ENCODE measurements at places on chromosomes 5 and 9.

DNA sequence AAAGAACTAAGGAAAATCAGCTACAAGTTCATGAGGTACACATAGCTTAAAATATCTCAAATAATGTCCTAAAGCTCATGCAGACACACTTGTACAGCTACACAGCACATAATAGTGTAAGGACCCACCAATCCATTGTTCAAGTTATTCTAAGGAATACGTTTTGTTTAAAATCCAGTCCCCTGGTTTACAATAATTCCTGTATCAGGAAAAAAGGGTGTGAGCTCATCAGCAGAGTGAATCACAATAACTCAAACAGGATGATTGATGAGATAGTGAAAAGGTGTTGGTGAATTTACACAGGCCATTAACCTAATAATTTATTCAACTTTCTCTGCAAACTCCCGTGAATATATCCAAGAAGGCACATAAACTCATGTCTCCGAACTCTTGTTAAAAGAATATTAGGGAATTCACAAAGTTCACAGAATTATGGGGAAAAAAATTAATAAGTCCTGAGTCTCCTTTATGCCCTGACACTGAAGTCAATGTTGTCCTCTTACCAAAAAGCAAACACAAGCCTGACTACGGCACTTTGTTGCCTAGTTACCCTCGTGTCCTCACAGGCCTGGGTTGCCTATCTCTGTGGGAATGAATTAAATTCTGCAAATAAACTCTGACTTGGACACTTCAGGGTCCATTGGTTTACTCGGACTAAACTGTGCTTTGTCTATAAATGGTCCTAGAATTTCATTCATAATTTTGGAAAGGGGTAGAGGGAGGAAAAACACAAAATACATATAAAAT, 142.8 kb upstream of the PDE4D start:
- no peak for DNase-seq

- no peak for DNase-seq
Measured at GRCh38 chr5:84119252-84119651, 265.4 kb downstream of the EDIL3 start.

GRCh38 chr5:143056792-143057579, 286.8 kb downstream of the ARHGAP26 start:
- no peak for DNase-seq

- DNase-seq, result no peak
Measured at GRCh38 chr5:138544181-138545134, 1.4 kb upstream of the ETF1 start.

- no peak for DNase-seq
Measured at GRCh38 chr9:73146111-73146815, 5.4 kb upstream of the ANXA1 start.

DNA sequence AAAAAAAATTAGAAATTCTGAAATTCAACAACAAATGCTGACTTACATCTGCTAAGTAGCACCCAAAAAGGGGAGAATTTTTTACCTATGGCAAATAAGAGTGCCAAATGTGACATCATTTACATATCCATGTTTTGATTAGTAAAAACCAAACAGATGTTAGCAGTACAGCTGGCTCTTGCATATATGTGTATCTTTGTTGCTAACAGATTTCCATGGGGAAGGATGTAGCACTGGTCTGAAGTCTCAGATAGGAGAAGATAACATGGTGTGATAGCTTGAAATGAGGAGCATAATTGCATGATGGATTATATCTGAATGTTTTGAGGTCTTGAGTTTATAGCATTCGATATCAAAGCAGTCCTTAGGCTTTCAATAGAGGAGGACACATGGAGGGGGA, 17.5 kb downstream of the PIK3R1 start:
- no peak for DNase-seq

GRCh38 chr5:45521067-45521466, 175.1 kb downstream of the HCN1 start:
- no peak for DNase-seq

DNA sequence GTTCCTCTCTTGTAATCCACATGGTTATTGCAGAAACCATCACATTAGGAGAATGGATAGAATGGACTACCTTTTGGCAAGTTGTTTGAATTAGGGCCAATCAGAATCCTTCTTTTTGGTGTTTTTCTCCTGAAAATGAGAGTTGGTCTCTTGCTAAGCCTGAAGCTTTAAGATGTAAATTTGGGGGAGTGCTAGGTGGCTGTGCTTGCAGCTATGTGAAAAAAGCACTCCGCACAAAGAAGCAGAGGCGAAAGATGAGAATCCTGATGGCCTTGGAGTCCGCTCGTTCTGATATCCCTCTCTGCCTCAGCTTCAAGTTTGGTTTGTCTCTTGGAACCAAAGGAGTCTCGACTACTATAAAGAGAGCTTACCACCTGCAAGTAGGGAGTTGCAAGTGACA, 63.6 kb downstream of the INIP start:
- no peak for DNase-seq

DNA sequence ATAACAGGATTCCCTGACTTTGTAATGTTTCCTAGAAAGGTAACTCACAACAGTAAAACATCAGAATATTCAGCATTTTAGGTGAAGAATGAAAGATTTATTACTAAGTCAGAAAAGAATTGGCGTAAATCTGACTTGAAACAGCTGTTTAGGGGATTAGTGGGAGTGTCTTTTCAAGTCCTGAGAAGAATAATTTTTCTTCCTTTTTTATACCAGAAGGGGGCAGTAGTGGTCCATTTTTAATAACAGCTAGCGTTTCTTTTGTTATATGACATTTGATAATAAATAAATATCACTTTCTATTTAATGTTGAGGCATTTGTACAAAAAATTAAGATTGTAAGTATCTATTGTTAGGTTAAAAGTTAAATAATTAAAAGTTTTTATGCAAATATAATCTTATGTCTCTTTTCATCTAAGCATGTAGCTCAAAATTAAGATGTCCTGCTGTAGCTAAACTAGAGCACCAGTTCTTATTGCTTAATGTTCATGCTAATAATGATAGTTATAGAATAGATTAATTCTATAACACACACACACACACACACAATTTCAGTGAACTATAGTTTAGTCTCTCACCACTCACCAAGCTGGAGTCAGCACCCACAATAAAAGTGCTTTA, 258.7 kb upstream of the ARRDC3 start:
- DNase-seq, result no peak

GRCh38 chr5:141298376-141298775, 5.5 kb downstream of the SLC25A2 start:
- DNase-seq, result no peak

- no peak for DNase-seq
Measured at GRCh38 chr5:164361986-164362385, 856.6 kb downstream of the MAT2B start.

- DNase-seq, result no peak
Measured at GRCh38 chr5:97528941-97529340, 345.9 kb upstream of the RIOK2 start.

GRCh38 chr5:71830681-71831539, 111.8 kb downstream of the CARTPT start:
- no peak for DNase-seq

GRCh38 chr5:14245132-14245925, 102.2 kb downstream of the TRIO start:
- DNase-seq, result no peak

GRCh38 chr9:16320338-16320902, 550.0 kb downstream of the BNC2 start:
- DNase-seq, result no peak

GRCh38 chr5:91061946-91062562, 321.1 kb downstream of the ARRDC3 start:
- no peak for DNase-seq

DNA sequence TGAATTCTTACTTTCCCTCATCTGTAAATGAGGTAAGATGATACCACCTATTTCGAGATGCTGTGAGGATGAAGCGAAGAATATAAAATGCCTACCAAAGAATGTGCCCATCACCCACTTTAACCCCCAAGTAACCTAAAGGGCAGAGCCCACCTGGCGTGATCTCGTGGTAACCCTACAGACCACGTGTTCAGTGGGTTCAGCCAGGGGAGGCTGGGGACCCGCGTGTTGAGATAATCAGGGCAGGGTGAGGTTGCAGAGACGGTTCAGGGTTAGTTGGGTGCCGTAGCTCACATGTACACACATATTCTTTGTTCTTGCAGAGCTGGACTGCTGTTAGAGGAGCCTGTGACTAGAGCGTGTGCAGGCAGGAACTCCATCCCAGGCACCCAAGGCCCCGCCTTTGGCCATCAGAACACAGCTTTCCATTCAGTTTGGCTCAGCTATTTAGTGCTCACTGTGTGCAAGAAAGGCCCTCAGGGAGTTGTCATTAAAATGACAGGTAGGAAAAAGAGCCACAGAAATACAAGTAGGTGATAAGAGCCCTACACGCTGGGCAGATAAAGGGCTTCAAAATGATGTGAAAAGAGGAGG, 56.5 kb upstream of the HAND1 start:
- no peak for DNase-seq

DNA sequence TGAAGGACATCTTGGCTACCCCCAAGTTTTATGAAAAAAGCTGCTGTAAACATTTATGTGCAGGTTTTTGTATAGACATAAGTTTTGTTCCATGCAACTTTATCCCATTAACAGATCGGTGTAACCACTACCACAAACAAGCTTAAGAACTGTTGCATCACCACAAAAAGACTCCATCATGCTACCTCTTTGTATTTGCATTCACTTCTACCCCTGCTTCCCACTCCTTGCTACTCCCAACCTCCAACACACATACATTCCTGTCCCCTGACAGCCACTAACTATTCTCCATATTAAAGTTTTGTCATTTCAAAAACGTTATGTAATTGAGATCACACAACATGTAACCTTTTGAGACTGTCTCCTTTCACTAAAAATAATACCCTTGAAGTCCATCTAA, 57.8 kb upstream of the LHFPL2 start:
- DNase-seq, result no peak

DNA sequence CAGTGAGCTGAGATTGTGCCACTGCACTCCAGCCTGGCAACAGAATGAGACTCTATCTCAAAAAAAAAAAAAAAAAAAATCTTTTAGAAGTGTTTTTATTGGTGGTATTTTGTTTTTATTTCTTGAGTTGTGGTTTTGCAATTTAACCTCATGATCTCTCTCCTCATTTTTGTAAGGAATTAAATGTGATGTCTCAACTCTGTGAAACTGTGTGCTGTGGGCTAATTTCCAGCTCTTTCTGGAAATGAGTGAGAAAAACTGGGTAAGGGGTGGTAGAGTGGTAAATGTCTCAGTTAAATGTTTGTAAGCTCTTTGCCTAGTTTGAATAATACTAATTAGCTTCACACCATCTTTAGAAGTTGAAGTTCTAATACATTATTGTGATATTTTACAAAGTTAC, 29.0 kb downstream of the ACO1 start:
- DNase-seq, result no peak

DNA sequence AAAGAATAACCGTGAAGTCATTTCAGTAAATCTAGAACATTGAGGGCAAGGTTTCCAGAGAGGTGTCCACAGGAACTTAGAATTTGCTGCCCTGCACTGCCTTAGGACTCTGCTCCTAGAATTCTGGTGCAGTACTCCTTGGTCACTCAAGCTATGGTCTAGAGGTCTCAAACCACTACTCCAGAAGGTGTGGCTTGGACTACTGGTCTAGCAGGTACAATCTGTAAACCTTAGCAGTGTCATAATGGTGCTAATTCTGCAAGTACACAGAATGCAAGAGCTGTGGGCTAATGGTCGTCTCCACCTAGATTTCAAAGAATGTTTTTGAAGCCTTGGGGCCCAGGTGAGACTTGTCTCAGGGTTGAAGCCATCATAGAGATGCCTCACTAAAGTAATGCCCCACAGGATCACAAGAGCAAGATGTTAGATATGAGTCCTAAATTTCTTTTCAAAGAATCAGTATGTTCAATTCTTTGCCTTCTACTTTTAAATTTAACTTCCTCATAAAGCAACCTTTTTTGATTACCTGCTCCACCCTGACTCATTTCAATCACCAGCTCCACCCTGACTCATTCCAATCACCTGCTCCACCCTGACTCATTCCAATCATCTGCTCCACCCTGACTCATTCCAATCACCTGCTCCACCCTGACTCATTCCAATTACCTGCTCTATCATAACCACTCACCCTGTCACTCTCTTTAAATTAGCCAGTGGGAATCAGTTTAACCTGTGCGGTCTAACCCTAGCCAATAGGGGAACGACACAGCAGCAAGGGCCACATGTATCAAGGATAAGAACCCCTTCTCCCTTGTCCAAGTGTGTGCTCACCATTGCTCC, 1111.8 kb upstream of the ACO1 start:
- no peak for DNase-seq

- DNase-seq, result no peak
Measured at GRCh38 chr9:6489099-6489498, 76.1 kb downstream of the UHRF2 start.

GRCh38 chr5:62779010-62779422, 200.4 kb downstream of the LRRC70 start:
- DNase-seq, result no peak

- DNase-seq, result no peak
Measured at GRCh38 chr5:67289763-67290521, 93.3 kb upstream of the CD180 start.

DNA sequence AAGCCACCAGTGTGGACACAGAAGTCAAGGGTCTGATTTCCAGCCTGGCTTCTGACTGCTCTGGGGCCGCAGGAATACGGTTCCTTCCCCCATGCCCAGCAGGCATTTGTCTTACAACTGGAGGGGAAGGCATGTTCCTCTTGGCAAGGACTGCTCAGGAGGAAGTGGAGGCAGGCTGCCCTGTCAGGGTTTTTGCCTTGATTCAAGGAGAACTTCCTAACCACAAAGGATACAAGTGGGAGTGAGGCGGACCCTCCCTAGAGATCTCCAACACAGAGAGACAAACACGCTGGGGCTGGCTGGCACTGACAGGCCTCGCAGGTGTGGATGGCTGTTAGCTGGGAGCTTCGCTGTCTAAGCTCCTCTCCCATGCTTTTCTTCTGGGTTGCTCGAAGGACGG, 19.1 kb downstream of the TGFBI start:
- no peak for DNase-seq

GRCh38 chr9:91766315-91767069, 183.5 kb downstream of the ROR2 start:
- DNase-seq, result no peak

DNA sequence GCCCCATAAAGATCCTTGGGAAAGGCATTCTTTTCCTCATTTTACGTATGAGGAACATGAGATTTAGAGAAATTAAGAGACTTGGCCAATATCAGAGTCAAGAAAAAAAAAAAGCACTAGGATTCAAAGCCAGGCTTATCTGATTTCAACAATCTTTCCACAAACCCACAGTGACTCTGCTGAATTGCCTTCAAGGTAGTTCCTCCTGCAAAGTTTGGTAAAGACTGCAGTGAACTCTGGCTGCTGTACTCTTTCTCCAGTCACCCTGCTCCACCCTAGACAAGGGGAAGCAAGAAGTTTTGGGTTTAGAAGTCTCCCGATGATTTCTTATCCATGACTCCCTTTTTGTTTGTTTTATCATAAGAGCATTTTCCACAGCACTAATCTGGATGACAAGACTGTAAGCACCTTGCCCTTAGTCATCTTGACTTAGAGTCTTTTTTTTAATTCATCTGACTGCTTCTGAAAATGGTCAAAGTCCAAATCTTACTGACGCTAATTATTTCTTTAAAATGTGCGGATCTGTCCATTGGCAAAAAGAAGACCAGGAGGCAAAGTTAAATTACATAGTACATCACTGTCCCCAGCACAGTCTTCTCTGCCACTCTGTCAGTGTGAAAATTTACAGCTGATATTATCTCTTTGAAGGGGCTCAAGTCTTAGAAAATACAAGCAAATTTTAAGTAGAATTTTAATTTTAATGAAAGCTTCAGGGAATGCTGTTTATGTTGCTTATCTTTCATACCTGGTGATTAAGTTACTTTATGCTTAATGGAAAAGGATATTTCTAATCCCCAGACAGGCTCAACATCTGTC, 180.1 kb downstream of the TTLL11 start:
- no peak for DNase-seq

All from activated naive CD4-positive, alpha-beta T cell (primary cell).